ENCODE measurements at places on chromosomes 11 and 22.

DNA sequence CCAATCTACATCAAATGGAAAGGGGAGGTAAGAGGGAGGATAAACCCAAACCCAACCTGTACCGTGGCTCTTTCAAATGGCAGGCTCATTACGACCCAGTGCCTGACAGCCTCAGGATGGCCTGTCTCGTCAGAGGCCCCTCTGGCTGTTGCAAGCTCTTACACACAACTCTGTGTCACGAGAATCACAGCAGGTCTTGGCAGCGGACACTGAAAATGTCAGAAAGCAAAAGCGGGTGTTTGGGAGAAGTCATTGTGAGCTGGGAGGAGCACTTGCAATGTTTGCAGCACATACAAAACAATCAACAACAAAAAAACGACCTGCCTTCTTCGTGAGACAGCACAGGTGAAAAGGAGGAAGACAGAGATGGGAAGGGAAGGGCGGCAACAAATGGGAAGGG lies 248.1 kb downstream of the OPCML start:
- no peak for DNase-seq

- DNase-seq, result no peak
Measured at GRCh38 chr22:50625568-50626313, 2.2 kb downstream of the ARSA start.

- DNase-seq, result no peak
Measured at GRCh38 chr11:12598330-12599256, 75.6 kb upstream of the TEAD1 start.

DNA sequence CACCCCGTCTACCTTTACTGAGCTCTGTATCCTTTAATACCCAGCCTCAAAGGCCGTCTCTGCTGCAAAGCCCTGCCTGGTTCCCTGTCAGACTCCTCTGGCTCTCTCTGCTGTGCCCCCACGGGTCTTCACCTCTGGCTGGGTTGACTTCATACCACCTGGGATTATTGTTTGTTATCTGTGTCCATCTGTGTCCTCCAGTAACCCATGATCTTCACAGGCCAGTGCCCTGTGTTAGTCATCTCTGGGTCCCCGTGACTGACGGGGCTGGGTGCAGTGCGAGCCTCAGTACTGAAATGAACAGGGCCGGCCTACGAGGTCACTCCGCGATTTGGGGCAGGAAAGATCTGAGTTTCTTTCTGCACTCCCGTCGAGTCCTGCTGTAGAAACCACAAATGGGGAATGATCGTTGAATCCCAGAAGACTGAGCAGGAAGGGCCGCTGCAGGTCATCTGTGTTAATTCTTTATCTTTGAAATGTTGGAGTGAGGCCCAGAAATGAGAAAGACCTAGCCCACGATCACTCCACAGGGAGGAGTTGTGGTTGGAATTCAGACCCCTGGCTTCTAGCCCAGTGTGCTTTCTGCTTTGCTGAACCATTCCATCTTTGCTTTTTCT lies 12.3 kb upstream of the TUB start:
- peak; percentile 65 for DNase-seq

DNA sequence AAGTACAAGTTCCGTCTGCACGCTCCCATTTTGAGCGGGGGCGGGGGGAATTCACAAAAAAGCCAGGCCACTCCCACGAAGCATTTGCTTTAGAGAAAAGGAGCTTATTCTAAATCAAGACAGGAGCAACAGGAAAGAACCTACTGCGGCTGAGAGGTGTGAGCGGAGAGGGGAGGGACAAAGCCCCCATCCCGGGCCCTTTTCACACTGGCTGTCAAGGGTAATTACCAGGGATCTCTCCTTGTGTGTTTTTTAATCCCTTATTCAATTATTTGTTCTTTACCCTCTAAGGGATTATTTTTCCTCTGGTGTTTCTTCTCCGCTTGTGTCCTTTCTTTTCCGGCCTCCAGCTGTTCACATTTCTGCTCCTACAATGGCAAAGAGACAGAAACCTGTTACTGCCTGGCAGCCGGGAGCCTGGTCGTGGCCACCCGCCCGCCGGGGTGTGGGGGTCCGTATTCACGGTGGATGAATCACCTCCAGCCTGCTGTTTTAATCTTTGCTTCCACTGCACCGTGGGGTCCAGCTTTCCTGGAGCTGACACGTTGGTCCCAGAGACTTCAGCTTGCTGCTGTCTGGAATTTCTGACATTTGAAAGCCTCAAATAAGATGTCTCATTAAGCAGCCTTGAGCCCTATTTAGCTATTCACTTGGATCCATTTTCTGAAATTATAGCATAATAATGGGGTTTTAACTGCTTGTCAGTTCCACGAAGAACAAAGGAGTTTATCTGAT lies 61.4 kb upstream of the FADD start:
- no peak for DNase-seq

DNA sequence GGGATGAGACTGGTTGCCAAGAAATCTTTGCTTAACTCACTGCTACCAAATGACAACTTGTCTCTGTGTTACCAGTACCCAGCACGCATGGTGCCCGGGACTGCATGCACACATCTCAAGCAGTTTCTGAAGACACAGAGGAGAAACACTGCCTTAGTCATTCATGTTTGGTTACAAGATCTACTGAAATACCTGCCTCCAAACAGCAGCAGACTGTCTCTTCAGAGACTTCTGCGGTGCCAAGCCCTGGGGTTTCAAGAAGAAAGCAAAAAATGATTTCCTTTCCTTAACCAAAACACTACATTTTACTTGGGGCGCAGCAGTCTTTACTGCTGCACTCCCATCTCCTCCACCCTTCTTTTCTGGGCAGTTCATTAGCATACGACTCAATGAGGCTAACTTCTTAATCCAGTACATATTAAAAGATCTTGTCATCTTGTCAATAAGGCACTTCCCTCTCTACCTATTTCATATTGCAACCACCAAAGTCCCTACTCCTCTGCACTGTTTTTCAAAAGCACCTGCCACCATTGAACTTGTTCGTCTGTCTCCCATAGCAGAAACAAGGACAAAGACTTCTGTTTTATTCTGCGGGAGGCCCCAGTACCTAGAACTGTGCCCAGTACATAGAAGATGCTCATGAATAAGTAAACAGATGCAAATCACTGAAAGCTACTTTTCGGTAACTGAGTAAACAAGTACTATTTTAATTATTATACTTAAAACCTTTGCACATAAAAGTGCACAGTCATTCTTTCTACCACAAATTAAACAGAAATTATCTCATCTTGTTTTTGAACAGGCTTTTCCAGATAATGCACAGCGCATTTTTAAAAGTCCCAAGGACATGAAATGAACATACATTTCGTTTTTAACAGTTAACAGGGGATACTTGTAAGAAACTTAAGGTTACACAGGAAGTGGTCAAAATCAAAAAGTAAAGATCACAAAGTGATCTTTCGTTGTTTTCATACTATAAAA lies 4.0 kb downstream of the NAP1L4 start:
- DNase-seq, result no peak

DNA sequence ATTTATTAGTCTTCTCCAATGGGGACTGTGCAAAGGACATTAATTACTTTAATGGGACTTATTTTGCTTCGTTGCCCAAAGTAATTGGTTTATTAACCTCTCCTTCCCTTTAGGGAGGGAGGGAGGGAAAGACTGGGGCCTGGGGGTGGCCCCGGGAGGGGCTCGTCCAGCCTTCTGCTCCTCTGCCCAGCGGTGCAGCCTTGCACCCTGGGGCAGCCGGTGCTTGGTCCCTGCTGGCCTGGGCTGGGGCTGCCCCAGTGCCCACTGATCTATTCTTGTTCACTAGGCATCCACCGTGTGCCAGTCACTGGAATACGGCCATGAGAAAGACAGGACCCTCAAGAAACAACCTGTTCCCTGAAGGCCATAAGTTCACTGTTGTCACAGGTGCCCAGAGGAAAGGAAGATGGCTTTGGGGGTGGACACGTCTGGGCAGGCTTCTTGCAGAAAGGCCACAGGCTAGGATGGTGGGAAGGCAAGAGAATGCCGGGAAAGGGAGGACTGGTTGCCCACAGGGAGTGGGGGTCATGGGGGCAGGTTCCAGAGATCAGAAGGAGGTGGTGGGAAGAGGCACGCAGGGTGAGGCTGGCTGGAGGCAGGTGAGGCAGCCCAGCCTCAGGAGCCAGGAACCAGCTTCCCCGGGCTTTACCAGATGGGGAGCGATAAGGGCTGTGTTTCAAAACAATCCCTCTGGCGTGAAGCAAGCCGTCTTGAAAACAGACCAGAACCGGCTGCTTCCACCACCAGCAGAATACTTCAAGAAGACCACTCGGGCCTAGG lies 47.6 kb upstream of the KCNQ1OT1 start:
- DNase-seq, result no peak

- DNase-seq, result peak; percentile 80
Measured at GRCh38 chr11:112219476-112220232, 6.6 kb upstream of the PTS start.

GRCh38 chr22:24410110-24410856 lies 17.1 kb upstream of the ADORA2A start:
- DNase-seq, result no peak

DNA sequence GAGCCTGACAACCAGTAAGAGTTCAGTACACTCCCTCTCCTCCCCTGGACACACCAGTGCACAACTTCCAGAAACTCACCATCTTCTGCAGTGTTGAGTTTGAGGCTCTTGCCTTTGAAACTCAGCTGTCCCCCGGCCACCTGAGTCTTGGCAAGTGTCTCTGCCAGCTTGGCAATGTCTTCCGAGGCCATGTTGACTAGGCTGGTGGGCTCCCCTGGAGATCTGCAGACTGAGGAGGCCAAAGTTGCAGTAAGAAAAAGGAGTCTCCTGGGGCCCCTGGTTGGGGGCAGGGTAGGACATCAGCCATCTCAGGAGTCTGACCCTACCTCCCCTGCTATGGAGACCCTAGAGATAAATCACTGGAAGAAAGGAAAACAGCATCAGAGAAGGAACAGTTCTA lies 5.1 kb downstream of the RANGAP1 start:
- no peak for DNase-seq

DNA sequence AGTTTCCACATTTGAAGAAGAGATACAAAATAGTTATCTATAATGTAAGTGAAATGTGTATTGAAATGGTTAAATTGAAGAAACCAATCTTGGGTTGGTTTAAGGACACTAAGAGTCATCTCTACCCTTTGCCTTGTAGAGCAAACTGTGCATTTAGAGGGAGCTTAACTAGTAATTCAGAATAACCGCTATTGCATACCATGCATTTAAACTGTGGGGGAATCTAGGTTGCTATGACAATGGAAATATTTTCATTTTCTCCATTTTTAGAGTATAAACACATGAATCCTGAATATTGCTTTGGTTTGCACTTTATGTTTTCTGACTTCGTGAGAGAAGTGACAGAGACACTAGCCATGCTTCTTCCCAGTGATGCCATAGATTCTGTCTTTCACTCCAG lies 39.7 kb downstream of the FAT3 start:
- no peak for DNase-seq

GRCh38 chr11:62055970-62056369 lies 67.8 kb upstream of the INCENP start:
- DNase-seq, result no peak

GRCh38 chr22:44538051-44538450 lies 40.0 kb upstream of the RTL6 start:
- peak; percentile 4 for DNase-seq

- no peak for DNase-seq
Measured at GRCh38 chr11:125193841-125194240, 29.3 kb downstream of the PKNOX2 start.

GRCh38 chr11:83031127-83031526 lies 40.6 kb downstream of the RAB30 start:
- no peak for DNase-seq

DNA sequence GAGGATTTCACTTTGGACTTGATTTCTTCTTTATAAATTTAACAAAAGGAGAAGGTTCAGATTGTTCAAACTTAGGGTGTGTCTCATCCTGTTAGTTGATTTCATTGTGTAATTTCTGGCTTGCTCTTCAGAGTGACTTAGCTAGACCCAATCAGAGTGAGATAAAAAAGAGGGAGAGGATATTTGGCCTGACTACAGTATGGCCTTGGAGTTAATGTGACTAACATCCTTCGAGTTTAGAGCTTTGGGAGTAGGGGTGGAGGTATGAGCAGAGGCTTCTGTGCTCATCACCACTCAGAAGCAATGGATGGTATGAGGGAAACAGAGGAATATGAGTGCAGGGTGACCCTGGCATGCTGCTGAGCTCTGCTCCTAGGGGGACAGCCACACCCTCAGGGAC lies 114.2 kb downstream of the ME3 start:
- DNase-seq, result no peak

- no peak for DNase-seq
Measured at GRCh38 chr11:13252438-13252837, 25.2 kb upstream of the BMAL1 start.

DNA sequence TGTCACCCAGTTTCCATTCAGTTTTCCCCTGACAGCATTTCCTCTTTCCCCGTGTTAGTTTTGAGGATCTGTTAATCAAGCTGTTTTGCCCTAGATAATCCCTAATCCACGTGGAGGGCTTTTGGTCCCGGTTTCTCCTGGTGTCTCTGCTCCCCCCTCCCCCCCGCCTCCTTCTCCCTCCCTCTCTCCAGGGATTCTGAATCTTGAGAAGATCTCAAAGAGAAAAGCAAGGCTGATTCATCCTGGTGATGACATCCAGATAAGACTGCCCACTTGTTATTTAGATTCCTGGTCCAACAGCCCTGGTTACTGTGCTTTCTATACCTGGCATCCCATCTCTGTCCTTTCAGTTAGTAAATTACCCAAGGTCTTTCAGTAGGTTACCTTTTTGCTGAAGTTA lies 59.4 kb downstream of the KCNA4 start:
- DNase-seq, result no peak

DNA sequence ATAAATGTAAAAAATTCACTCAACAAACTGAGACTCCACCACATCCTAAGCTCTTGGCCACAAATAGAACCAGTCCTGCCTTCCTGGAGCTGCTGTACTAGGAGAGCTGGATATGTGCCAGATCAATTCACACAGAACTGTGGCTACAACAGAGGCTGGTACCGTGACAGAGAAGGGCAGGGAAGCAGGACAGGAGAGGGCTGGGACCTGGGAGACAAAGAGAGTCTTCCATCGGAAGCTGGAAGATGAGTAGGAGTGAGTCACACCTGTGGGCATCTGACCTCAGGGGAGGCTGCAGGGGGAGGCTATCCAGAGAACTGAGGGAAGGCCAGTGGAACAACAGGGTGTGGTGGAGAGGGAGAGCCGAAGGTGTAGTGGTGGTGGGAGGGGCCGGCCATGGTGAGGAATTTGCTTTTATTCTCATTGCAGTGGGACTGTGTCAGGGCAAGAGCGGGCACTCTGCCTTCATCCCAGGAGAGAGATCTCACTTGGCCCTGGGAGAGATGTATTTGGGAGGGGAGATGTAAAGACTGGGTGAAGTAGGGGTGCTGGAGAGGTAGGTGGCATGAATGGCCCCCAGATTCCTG lies 1.9 kb upstream of the LTBP3 start:
- peak; percentile 82 for DNase-seq

- no peak for DNase-seq
Measured at GRCh38 chr11:13954591-13954990, 7.9 kb upstream of the SPON1 start.

GRCh38 chr22:32018056-32018455 lies 25.0 kb upstream of the SLC5A1 start:
- no peak for DNase-seq

DNA sequence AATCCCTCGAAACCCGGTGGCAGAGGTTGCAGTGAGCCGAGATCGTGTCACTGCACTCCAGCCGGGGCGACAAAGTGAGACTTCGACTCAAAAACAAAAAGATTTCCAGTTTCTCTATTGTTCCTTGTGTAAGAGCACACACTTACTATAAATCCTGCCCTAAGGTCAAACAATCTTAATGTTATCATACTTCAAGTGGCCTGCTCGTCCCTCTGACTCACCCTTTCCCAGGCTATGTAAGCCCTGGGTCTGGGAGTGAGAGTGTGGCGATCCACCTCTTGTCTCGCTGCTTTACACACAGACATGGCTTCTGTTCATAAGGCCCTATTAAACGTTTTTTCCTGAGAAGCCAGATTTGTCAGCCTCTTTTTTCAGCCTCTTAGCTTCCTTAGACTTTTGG lies 24.4 kb upstream of the A4GALT start:
- no peak for DNase-seq
